ENCODE measurements at places on chromosomes 11 and 22.

GRCh38 chr11:101915791-101916291 is 481 bp downstream of the ANGPTL5 start:
- DNase-seq, result no peak

DNA sequence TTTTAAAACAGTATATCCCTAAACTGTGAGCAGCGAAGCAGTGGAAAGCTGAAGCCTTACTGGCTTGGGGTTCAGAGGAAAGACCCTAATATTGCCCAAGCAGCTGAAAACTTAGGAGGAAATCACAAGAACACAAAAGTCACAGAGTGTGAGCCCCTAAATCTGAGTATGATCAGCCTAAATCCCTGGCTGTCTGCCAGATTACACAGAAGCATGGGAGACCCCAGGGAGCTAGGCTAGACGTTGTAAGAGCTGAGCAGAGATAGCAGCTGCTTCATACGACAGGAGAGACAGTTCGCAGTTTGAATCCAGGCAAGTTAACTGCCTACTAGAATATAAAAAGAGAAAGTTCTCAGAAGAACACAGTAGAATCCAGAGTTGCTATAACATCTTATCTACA is 81.2 kb downstream of the PACS1 start:
- DNase-seq, result no peak

GRCh38 chr11:64614917-64615316 is 23.9 kb downstream of the SLC22A12 start:
- DNase-seq, result no peak

GRCh38 chr11:67541198-67541597 is 18.0 kb upstream of the CABP2 start:
- DNase-seq, result no peak

DNA sequence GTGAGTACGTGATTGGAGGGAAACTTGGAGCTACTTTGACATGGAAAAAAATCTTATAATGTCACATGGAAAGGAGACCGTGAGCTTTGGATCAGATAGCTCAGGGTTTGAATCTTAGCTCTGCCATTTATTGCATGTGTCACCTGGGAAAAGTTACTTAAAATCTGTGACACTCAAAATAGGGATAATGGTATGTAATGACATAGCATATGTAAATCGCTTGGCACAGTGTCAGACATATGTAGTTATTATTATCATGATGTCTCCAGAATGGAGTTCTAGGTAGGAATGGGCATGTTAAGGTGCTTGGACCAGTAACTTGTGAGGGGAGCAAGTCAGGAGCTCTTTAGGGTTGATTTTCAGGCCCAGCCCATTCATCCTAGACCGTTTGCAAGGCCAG is 75.8 kb downstream of the GRIK4 start:
- DNase-seq, result no peak

Measured in Peyer's patch (tissue), 4 donors.